ENCODE measurements at places on chromosomes 6 and 20. TPM values are rescaled to one million over a fixed set of nuclear protein-coding genes. Genes with fewer than 3 reads are reported as not detected.

Gene EGFL8
- 1.2 TPM for total RNA-seq

Gene JPH2
- 1.4 TPM for total RNA-seq

Gene HLA-DRA
- total RNA-seq = not detected

Gene PPP1R16B
- total RNA-seq = not detected

Gene SLC17A9
- 26.1 TPM for total RNA-seq

Gene HLA-DOA
- not detected for total RNA-seq

Gene MED23
- 26.9 TPM for total RNA-seq

Gene PTK7
- 131 TPM for total RNA-seq

Gene HS3ST5
- total RNA-seq = under 0.01 TPM
